ENCODE measurements at places on chromosomes 5 and 9.

DNA sequence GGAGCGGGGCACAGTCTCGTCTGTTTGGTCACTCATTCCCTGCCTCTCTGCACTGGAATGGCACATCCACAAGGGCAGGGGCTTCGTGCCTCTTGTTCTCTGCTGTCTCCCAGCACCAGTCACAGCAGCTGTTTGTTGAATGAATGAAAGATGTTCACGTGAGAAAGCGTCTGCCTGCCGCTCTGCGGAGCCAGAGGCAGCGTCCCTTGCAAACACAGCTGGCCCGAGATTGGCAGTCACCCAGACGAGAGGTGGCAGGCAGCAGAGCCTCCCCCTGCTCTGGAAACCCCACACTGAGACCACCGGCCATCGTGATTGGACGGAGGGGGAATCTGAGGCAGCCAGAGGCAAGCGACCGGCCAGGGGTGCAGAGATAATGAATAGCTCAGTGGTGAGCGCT is 6.0 kb upstream of the FAM163B start:
- peak; percentile 79 for DNase-seq

DNA sequence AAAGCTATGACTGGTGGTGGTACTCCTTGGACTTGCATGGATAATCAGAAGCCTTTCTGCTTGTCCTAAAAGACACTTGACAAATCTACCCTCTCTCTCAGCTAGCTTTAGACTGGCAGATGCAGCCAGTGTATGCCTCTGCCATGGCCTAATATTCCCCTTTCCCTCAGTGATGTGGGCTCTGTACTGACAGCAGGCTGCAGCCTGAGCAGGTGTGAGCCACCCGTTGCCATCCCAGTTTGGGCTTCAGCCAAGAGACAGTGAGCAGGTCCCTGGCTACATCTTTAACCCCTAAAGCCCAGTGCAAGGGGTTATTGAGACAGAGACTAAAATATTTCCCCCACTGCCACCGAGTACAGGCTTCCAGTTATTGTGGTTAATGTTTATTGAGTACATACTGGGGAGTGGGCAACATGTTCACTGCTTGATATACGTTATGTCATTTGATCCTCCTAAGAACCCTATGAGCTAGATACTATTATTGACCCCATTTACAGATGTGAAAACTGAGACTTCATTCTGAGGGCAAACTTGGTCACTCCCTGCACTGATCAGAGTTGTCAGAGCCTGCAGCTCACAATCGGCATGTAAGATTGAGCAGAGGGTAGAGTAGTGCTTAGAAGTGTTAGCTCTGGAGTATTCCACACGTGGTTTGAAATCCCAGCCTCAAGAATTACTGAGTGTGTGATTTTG is 254.2 kb downstream of the ARHGAP26 start:
- DNase-seq: peak; percentile 94

DNA sequence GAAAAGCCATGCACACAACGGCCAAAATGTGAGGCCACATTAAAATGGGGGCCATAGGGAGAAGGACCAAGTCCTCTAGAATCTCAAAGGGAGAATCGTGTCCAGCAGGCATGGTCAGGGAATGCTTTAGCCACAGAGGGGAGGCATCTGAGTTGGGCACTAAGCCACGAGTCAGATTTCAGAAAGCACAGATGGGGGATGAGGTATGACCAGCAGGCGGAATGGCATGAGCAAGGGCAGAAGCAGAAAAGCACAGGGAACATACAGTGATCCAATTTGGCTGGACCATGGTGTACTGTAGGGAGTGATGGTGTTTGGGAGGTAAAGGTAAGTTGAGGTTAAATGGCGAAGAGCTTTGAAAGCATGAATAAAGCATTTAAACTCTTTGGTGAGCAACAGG is 214.6 kb downstream of the TLE1 start:
- DNase-seq: no peak

GRCh38 chr9:34796924-34797323 is 87.0 kb upstream of the CCL21 start:
- peak; percentile 44 for DNase-seq

- DNase-seq: no peak
Measured at GRCh38 chr9:112041536-112042243, 133.4 kb downstream of the SUSD1 start.

DNA sequence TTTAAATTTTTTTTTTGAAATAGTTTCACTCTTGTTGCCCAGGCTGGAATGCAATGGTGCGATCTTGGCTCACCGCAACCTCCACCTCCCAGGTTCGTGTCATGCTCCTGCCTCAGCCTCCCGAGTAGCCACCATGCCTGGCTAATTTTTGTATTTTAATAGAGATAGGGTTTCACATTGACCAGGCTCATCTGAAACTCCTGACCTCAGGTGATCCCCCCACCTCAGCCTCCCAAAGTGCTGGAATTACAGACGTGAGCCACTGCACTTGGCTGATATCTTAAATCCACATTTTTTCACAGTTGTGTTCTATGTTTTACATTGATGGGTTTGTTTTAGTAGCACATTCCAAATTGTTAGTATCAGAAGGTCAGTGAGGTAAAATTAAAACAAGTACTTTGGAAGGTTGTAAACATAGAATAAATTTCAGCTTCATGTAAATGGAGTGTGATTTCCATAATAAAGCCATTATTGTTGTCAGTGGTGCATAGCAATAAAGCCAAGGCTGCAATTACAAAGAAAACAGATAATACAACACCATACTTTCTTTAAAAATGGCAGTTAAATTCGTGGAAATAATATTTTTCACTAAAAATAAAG is 287.2 kb downstream of the ARRDC3 start:
- no peak for DNase-seq

DNA sequence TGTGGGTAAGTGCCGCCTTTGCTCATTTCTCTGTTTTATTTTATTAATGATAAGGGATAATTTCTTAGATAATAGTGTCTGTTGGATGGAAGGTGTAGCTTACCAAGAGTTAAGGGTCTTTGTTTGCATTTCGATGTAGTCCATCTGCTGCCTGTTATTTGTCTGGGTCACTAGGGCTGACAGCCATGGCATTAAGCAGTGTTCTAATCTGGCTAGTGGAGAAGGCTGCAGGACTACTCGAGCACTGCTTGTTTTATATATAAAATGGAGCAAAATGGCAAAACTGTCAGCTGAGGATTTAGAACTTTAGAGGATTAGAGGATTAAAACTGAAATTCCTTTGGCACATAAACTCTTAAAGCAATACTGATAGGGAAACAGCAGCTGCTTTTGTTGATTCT is 67.5 kb downstream of the C7 start:
- peak; percentile 71 for DNase-seq

DNA sequence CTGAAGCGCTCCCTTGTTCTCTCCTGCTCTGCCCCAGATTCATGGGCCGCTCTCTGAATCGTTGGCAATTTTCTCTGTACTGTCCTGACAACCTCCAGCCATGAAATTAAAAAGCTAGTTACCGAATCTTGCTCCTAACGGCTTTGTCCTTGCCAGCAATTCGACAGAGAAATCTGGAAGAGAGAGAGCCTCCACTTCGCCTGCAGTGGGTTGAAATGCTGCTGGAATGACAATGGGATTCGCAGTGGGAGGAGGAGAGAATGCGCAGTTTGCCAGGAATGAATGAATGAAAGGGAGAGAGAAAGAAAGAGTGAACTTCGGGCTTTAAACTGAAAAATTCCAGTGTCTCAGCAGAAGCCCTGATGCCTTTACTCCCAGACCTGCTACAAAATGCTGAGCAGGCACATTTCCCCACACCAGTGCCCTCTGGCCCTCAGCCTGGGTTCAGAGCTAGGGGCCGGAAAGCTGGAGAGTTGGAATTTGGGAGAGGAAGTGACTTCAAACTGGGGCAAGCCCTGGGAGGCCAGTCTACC is 11.5 kb upstream of the BOD1 start:
- DNase-seq: no peak

- peak; percentile 30 for DNase-seq
Measured at GRCh38 chr9:136237486-136238341, 7.9 kb downstream of the QSOX2 start.

DNA sequence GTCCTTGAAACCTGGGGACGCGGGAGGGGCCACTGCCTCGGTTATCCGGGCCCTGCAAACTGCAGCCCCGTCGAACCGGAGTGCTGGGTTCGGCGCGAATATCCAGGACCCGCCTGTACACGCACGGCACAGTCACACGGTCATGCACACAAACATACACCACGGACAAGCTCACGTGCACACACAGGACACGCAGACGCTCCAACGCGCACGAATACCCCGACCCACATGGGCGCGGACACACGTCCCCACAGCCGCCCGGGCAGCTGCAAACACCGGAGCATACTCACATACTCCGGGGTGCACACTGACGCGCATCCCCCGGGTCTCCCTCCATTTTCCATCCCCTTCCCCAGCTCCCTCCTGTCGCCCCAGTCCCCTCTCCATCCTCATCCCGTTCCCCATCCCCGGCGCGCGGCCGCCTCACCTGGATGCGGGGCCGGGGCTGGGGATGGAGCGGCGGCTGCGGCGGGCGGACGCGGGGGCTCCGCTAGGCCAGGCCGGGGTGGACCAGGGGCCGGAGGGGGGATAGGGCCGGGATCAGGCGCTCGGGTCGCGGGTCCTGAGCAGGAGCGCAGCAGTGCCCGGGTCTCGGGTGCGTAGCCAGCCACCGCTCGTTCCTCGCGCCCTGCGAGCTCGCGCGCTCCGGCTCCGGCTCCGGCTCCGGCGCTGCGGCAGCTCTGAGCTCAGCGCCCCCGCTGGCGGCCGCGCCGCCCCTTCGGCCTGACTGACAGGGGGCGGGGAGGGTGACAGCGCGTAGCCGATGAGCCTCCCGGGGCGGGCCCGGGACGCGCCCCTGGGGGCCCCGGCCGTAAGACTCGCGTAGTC is at the start of the genes EIF4E1B and SNCB:
Gene EIF4E1B (plus strand): TSS at position 823 of the 828 bp plus-strand sequence. CDS start 12,113 bp downstream, outside the sequence.
Gene SNCB (minus strand): TSS at position 682 of the 828 bp plus-strand sequence. CDS start 880 bp downstream, outside the sequence.
- DNase-seq: peak; percentile 90

DNA sequence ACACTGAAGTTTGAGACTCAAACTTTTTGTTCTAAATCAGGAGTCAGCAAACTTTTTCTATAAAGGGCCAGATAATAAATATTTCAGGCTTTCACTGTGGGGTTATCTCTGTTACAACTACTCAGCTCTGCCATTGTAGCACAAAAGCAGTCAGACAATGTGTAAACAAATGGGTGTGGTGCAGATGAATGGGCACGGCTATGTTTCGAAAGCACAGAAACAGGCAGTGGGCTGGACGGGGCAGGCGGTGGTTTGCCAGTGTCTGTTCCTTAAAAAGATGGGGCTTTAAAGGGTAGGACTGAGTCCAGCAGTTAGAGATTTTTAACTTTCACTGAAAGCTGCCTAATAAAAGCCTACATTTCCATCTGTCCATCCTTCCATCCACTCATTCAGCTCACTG is 48.9 kb downstream of the PFDN1 start:
- DNase-seq: peak; percentile 39

GRCh38 chr9:6055216-6055615 is 39.8 kb upstream of the RANBP6 start:
- DNase-seq: peak; percentile 76

- peak; percentile 46 for DNase-seq
Measured at GRCh38 chr9:17082343-17083064, 52.3 kb upstream of the CNTLN start.

All from NCI-H69 (cell line).